Urinary bladder (tissue), 4 donors: ENCODE measurements at places on chromosomes 13 and 19. TPM values are rescaled to one million over a fixed set of nuclear protein-coding genes. Genes with fewer than 3 reads are reported as not detected.

STOML3 gene
- total RNA-seq: not detected

SHISA2 gene
- 8.8 TPM for total RNA-seq

DNA sequence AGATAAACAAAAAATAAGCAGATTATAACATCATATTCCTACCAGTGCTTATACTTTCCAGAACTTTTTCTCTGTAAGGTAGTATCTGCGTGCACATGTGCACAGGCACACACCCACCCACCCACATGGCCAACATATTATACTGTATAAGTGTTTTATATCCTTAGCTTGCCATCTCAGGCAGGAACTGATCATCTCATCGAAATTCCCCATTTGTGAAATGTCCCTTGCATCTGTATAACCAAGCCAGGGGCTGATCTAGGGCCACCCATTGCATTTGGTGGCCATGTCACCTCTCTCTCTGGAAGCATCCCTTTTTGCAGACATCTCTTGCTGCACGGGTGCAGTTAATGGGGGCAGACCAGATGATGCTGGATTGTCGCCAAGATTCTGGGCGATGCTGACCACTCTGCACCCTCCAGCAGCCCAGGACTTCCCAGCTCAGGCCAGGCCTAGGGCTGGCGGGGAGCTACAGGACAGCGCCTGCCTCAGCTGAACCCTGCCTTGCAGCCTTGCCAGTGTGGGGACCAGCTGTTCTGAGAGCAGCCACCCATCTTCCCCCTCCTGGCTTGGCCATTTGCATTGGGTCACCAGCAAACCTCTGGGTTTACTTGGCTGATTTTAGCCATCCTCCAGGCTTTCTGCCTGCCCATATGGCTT lies 95.9 kb downstream of the SLC7A1 start:
- no peak for DNase-seq

GRCh38 chr13:24564881-24565280 lies 52.3 kb upstream of the PARP4 start:
- no peak for DNase-seq

GRCh38 chr13:40398065-40398464 lies 268.4 kb downstream of the FOXO1 start:
- DNase-seq: no peak

- DNase-seq: no peak
Measured at GRCh38 chr19:35717665-35718344, at the start of gene KMT2B. KMT2B (plus strand) TSS chr19:35718003; CDS start chr19:35718019, 16 bp downstream.

DNA sequence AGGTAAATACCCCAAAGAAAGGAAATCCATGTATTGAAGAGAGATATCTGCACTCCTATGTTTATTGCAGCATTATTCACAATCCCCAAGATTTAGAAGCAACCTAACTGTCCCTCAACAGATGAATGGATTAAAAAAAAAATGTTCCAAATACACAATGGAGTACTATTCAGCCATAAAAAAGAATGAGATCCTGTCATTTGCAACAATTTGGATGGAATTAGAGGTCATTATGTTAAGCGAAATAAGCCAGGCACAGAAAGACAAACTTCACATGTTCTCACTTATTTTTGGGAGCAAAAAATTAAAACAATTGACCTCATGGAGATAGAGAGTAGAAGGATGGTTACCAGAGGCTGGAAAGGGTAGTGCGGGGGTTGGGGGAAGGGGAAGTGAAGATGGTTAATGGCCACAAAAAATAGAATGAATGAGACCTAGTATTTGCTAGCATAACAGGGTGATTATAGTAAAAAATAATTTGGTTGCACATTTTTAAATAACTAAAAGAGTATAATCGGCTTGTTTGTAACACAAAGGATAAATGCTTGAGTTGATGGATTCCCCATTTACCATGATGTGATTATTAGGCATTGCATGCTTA lies 9.7 kb upstream of the ZNF709 start:
- DNase-seq: no peak

GRCh38 chr13:97499181-97499580 lies 65.2 kb downstream of the RAP2A start:
- DNase-seq: no peak
